ENCODE measurements at places on chromosomes 2 and 18. TPM values are rescaled to one million over a fixed set of nuclear protein-coding genes. Genes with fewer than 3 reads are reported as not detected.

Gene CTNNA2
- not detected for total RNA-seq

Gene LINC00305
- not detected for total RNA-seq

DNA sequence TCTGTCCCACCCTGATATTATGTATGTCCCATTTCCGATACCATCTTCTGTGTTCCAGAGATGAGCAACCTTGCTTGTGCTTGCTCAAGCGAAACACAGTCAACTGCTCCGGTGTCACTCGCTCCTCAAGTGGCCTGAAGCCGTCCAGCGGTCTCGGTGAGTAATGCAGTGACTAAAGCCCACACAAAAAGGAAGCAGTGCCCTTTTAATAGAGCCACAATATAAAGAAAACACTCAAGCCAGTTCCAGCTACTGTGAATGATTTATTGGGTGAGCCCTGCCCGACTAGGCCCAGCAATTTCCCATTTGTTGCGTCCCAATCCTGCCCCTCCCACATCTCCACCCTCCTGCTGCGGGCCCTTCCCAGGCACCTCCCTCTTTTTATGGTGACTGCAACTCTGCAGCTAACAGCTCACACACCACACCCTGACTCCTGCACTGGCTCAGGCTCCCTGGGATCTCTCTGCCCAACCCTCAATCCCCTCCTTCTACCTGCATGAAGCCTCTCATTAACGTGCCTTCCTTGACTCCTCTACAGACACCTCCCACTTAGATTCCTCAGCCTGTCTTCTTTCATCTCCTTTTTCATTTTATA, 44.2 kb upstream of the DSC1 start:
- no peak for DNase-seq

- no peak for DNase-seq
Observed at GRCh38 chr18:31633392-31634330, 42.0 kb downstream of the TTR start.
